ENCODE measurements at places on chromosomes 11 and 22. TPM values are rescaled to one million over a fixed set of nuclear protein-coding genes. Genes with fewer than 3 reads are reported as not detected.

DNA sequence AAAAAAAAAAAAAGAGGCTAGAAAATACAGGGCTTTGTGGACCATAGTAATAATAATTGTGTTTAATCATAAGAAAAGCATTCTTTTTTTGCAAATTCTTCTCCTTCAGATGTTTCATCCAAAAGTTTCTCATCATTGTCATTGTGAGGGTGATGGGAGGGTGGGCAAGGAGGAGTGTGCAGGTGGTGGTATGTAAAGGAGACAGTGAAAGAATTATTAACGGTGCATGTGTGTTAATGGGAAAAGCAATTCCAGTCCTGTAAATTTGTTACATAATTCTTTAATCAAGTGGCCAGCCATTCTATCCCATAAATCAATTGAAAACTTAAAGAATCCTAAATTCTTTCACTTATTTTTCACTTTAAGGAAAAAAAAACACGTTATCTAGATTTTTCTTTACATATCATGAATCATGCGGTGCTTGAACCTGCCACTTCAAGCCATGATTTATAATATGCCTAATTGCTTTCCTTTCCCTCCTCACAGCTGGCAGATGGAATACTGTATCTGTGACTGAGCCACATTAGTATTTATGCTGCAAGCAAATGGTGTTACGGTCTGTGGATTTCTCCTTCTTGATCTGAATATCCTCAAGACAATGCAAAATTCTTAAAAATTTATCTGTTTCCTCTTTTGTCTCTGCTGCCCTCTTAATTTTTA is 318.5 kb downstream of the JRKL start:
- DNase-seq = no peak

DNA sequence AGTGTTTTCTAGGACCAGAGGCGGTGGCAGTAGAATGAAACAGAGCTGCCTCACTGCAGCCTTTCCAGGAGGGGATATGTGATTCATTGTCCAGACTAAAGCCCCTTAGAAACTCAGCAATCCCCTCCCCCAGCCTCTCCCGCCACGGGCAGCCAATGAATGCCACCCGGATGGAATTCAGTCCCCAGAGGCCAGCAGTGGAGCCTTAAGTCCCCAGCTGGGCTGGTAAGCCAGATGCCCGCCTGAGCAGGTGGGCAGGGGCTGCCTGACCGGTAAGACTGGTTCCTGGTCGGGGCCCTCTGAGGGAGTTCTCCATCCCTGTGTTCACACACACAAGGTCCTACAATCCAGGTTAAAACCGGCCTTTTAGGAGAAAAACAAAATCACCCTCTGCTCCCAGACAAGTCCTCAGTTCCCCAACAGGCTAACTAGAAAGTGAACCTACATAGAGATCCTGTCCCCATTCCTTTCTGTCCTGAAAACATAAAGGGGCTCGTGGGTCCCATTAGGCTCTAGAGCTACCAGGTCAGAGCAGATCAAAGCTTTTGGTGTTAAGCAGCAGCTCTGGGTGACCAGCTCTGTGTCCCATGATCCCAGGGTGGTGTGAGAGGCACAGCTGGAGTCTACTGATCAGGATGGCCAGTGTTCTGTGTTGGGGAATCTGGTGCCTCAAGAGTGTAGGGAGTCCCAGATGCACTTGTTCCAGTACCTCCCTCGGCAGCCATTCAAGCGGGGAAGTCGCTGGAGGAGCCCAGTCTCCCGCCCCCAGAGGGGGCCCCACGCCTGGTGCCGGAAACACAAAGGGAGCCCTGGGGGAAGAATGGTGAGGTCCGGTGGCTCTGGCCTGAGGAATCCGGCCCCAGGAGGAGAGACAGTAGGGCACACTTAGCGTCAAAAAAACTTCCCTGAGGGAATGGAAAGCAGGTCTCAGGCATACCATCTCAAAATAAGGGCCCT is 2.6 kb downstream of the PATZ1 start:
- DNase-seq = peak; percentile 76

- peak; percentile 79 for DNase-seq
Observed at GRCh38 chr11:6315811-6316425, 4.4 kb downstream of the CAVIN3 start.

- DNase-seq = no peak
Observed at GRCh38 chr11:64849598-64850356, 5.3 kb upstream of the CDC42BPG start.

GRCh38 chr11:79139900-79140299 is 300.9 kb downstream of the TENM4 start:
- DNase-seq = no peak

GRCh38 chr22:41939981-41940831 is 6.7 kb downstream of the CENPM start:
- peak; percentile 95 for DNase-seq

GRCh38 chr11:86138958-86139357 is 70.1 kb upstream of the PICALM start:
- no peak for DNase-seq

- DNase-seq = no peak
Observed at GRCh38 chr11:59208956-59209355, 3.8 kb downstream of the MPEG1 start.

- no peak for DNase-seq
Observed at GRCh38 chr11:74418509-74418895, 20.3 kb upstream of the PGM2L1 start.

GRCh38 chr22:36144886-36145541 is 15.5 kb downstream of the APOL3 start:
- peak; percentile 81 for DNase-seq

GRCh38 chr11:107222431-107222830 is 204.2 kb upstream of the GUCY1A2 start:
- no peak for DNase-seq

GRCh38 chr22:31618471-31619176 is 43.4 kb downstream of the PISD start:
- DNase-seq = no peak

DNA sequence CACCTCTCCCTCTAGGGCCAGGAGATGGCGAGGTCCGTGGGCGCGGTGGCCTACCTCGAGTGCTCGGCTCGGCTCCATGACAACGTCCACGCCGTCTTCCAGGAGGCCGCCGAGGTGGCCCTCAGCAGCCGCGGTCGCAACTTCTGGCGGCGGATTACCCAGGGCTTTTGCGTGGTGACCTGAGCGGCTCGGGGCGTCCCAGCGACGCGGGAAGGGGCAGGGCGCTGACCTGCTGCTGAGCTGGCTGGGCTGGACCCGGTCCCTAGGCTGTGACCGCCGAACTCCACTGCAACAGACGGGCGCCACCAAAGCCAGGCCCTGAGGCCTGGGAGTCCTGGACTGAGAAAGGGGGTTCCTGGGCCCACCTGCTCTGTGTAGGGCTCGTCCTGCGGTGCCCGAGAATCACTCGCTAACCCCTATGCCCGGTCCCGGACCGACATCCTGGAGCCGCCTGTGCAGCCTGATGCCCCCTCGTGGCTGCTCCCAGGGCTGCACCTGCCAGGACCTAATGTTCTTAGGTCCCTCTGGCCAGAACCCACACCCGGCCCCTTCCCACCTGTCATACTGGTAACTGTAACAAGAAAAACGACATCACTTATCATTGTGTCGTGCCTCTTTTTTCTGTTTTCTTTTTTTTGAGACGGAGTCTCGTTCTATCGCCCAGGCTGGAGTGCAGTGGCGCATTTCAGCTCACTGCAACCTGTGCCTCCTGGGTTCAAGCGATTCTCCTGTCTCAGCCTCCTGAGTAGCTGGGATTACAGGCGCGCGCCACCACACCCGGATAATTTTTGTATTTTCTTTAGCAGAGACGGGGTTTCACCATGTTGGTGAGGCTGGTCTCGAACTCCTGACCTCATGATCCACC is 15.0 kb downstream of the RHOD start:
- DNase-seq = peak; percentile 91

DNA sequence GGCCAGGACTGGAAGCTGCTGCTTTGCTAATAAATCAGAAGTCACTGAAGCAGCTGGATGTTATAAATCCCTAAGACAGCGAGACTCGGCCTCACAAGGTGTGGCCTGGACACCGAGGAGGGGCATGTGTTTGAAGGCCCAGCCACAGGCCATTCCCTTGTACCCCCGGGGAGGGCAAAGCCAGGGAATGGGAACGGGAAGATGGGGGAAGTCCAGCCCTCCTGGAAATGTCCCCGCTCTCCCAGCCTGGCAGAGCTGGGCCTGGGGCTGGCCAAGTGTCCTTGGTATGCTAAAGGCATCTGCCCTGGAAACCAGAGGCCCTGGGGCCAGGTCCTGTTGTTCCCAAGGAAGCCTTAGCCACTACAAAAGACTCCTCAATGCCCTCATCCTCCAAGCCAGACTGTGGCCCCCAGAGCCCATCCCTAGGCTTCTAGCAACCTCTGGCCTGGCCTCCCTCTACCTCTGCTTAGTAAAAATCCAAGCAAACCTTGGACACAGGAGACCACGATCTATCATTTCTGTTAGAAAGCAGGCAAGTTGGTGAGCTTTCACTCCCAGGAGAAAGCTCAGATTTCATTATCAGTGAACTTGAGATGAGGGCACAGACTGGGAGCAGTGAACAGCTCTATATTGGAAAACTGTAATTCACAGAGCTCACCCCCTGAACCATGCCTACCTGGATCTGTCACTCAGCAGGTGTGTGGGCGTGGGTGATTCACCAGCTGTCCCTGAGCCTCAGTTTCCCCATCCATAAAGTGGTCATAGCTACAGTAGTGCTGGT is 11.0 kb downstream of the CHST1 start:
- DNase-seq = peak; percentile 53

- DNase-seq = no peak
Observed at GRCh38 chr11:128417607-128418324, 169.6 kb downstream of the ETS1 start.

GRCh38 chr11:8740129-8740528 is 57.5 kb downstream of the RPL27A start:
- DNase-seq = no peak

DNA sequence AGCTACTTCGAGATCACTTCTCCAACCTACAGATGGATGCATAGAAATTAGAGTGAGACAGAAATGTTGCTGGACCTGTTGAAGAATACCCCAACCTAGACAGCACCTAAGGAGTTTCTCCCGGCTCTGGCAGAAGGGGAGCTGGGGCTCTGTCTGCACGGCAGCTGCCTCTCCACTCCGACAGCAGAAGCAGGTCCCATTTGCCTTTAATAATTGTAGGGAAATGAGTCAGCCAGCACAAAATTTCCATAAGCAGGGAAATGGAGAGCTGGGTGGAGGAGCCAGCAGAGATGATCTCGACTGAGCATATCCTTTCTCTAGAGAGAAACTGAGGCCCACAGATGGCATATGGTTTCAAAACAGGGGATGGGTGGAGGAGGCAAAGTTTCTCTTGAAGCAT is 80.1 kb downstream of the EFCAB6 start:
- DNase-seq = no peak

GRCh38 chr22:32407936-32408335 is 4.1 kb downstream of the RTCB start:
- no peak for DNase-seq

DNA sequence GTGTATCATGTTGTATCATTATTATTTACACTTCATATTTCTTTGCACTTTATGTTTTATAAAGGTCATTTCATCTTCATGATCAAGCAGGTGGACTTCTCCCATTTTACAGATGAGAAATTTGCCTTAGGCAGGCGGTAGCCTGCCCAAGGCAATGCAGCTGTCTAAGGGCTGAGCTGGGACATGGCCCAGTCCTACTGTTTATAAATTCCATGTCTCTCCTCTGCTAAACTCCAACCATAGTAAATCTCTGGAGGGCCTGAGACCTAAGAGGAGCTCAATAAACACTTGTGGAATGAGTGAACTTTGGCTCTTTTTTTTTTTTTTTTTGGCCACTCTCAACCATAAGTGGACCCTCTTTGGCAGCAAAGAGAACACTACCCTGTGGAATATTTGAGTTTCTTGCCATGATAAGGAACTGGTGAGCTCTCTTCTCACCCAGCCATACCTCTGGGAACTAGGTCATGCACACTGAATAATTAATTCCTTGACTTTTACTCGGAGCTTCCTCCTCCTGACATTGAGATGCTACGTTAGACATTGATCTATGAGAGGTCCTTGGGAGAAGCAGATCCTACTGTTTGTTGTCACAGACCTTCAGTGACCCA is 29.9 kb downstream of the MICAL2 start:
- no peak for DNase-seq

- DNase-seq = no peak
Observed at GRCh38 chr11:127118811-127119210, 118.2 kb upstream of the KIRREL3 start.

GRCh38 chr11:47354913-47355282 is 2.4 kb upstream of the MYBPC3 start:
- DNase-seq = peak; percentile 74

GRCh38 chr11:28671274-28671673 is 563.1 kb downstream of the METTL15 start:
- no peak for DNase-seq

DNA sequence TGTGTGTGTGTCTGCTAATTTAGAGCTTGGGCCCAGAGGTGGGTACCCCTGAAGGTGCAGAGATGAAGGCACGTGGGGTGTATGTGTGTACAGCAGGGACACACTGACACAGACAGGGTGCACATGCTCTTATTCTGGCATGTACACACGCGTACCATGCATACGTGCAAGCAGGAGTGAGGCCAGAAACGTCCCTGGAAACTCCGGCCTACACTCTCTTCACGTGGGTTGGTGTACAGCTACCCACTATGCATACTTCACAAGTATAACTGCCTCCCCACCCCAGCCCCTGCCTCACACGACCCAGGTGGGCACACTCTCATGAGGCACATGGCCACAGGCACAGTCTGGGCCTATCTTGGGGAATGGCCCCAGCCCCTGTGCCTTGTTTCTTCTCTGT is 27.5 kb upstream of the JAM3 start:
- no peak for DNase-seq

The MIOX gene
- total RNA-seq = 2.2 TPM

The ANGPTL5 gene
- not detected for total RNA-seq

The SART1 gene
- total RNA-seq = 27.9 TPM

The MMP11 gene
- total RNA-seq = 4.2 TPM

The RFPL3 gene
- not detected for total RNA-seq

The MYRF gene
- total RNA-seq = 0.79 TPM

The OR51B2 gene
- total RNA-seq = not detected

The FOLR1 gene
- not detected for total RNA-seq

The TMEM191C gene
- 3.0 TPM for total RNA-seq

The APOBEC3F gene
- 31.5 TPM for total RNA-seq

The VSIG10L2 gene
- total RNA-seq = not detected

All from spleen (tissue), 13 donors.